ENCODE measurements at places on chromosomes 2 and 18.
A peak's percentile ranks its signal among the peaks of the same experiment; 100 is the strongest.

GRCh38 chr2:128684523-128684922 is 365.9 kb upstream of the HS6ST1 start:
- DNase-seq = no peak

- DNase-seq = no peak
Measured at GRCh38 chr2:214591366-214591765, 180.5 kb downstream of the VWC2L start.

- DNase-seq = no peak
Measured at GRCh38 chr2:195313962-195314361, 343.1 kb upstream of the SLC39A10 start.

- DNase-seq = no peak
Measured at GRCh38 chr2:96931966-96932365, 54.4 kb downstream of the FAM178B start.

DNA sequence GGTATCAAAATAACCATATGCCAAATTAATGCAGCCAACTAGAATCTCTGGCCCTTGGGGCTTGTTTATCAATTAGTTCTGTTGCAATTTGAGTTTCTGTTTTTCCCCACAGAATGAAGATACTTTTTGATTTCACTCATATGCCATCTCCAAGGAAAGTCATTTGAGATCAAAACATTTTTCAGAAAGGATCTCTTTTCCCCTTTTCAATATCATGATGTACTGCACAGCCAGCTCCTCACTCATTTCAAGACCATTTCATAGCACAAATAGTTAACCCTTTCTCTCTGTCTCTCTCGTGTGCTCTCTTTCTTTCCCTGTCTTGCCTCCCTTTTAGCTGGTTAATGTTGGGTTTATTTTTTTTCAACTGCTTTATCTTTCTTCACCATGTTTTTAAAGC is 387.3 kb downstream of the STK39 start:
- DNase-seq = no peak

- DNase-seq = no peak
Measured at GRCh38 chr2:157143901-157144300, 113.6 kb upstream of the GALNT5 start.

DNA sequence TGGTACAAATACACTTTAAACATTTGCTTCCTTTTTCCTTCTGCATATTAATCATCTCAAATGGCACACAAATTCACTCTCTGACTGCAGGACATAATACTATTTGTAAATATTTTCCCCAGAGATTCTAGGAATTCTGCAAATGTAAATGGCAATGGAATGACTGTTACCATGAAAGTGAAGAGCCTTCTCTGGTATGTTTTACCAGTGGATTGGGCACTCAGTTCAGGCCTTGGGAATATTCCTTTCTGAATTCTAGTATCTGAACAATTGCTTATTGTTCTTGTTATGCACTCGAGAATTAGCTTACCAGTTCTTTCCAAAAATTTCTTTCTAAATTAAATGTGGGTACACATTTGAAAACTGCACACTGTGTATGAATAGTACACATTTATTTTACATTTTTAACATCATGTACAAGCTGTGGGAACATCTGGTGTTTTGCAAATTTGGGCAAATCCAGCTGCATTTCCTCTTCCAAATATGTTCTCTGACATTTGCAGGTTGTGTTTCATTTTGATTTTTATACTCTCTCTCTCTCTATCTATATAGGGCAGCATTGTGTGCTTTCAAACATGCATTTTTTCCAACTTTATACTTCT is 289.1 kb downstream of the NBAS start:
- no peak for DNase-seq

- DNase-seq = no peak
Measured at GRCh38 chr2:199019898-199020507, 437.7 kb downstream of the SATB2 start.

DNA sequence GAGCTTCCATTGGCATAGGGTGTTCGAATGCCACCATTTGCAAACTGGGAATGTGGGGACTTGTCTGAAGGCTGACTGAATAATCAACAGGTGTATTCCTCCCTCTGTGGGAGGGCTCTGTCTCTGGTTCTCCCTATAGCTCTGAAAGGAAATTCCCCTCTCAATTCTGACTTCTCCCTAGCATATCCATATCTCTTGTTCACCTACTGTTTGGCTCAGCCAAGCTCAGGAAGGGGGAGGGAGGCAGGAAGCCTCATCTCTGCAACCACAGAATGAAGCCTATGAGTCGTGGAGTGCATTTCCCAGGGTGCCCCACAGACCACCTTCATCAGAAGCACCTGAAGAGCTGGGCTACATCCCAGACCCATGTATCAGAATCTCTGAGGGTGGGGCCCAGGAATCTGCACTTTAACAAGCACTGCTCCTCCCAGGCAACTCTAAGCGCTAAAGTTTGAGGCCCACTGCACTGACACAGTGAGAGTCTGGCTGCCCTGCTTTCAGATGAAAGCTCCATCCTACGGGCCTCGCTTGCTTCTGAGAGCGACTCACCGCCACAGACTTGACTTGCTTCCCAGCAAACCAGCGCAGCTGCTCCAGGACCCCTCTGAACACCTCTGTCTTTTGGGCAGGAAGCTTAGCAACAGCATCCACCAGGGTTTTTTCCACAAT is 32.0 kb downstream of the XDH start:
- no peak for DNase-seq

DNA sequence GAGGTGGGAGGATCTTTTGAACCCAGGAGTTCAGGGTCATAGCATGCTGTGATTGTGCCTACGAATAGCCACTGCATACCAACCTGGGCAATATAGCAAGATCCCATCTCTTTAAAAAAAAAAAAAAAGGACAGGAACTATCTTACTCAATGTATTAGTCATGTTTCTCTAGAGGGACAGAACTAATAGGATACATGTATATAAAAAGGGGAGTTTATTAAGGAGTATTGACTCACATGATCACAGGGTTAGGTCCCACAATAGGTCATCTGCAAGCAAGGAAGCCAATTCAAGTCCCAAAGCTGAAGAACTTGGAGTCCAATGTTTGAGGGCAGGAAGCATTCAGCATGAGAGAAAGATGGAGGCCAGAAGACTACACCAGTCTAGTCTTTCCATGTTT is 18.8 kb upstream of the CASP10 start:
- DNase-seq = no peak

DNA sequence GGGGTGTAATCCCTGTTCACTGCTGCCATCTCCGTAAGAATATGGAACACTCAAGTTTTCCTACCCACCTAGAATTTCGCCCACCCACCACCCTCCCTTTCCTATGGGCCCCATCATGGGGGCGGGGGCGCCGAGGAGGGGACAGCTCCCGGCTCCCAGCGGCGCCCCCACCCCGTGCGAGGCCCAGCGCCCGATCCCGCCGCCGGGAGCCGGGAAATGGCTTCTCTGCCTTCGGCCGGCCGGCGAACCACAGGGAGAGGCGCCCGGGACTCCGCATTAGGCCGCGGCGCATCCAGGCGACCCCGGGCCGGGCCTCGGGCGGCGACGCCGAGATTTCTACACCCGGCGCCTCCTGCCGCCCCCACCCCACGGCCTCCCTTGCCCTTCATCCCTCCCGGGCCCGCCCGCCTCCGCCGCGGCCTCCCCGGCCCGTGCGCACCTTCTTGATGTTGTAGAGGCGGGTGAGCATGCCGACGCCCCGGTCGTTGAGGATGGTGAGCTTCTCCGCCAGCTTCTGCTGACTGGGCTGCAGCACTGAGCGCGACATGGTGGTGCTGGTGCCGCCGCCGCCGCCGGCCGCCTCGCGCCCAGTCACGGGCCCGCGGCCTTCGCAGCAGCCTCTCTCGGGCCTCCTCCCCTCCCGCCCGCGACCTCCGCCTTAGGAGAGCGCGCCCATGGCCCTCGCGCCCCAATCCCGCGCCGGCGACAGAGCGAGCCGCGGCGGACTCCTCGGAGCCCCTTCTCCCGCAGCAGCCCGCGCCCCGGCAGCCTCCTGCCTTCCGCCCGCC is 510 bp downstream of the NCKAP1 start:
- no peak for DNase-seq

DNA sequence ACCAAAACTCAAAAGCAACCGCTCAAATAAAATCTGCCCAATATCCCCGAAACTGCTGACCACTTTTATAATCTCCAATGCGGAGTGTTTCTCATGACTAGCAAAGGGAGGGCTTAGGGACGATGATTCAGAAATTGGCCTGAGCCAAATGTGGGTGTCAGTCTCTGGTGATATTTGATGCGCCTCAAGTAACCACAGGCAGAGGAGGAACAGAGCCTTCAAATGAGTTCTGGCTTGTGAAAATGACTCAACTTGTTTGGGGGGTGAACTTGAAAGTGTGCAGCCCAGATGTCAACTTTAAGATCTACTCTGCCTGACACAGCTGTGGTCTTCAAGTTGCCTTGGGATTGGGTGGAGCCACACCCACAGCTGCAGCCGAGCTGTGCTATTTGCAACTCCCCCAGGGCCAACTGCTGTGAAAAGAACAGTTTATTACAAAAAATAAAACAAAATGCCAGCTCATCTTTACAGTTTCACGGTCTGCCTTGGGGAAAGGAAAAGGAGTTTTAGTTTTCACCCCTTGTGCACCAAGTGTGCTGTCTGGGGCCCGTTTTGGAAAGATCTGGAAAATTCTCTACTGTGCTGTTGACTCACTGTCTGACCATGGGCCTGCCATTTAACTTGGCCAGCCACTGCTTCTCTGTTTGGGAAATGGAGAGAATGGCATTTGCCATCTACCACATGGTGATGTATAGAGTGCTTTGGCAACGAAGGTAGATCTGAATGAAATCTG is 222.1 kb downstream of the MTX2 start:
- DNase-seq = no peak

DNA sequence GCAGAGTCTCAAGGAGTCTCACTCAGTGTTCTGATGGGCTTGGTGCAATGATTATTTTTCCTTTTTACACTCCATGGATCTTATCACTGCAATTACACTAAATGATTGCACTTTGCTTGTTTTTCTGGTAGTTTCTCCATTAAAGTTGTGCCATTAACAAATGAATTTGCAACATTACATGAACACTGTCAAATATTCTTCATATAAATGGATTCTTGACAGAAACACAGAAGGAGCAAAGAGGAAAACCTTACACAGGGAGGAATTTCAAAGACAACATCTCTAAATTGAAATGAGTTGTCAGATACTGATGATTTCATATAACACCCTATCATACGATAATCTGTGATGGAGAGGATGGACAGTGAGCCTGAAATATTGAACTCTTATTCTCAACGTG is 65.4 kb upstream of the CHST9 start:
- DNase-seq = no peak

- peak; percentile 46 for DNase-seq
Measured at GRCh38 chr18:7021994-7022840, 95.4 kb downstream of the LAMA1 start.

DNA sequence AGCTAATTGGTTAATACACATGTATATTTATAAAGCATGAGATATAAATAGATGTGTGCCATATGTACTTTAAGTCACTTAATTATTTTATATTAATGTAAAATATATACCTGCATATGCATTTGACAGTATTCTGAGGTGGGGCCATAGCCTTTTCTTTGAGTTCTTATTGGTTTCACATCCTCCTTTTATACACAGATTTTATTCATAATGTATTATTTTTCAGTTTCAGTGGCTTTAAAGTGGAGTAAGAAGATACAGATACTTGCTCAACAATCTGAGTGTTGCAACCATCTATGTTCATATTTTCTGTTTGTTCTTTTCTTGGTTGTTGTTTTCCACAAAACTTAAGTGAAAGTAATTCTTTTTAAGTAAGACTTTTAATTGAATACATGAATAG is 436.5 kb downstream of the RND3 start:
- no peak for DNase-seq

GRCh38 chr18:12904012-12904516 is 20.0 kb upstream of the PTPN2 start:
- no peak for DNase-seq

GRCh38 chr2:239196474-239197021 is 204.3 kb downstream of the HDAC4 start:
- DNase-seq = no peak

- no peak for DNase-seq
Measured at GRCh38 chr18:61967252-61967891, 74.6 kb upstream of the RNF152 start.

GRCh38 chr2:219687272-219687671 is 59.8 kb downstream of the SLC4A3 start:
- DNase-seq = no peak

GRCh38 chr2:230230496-230231200 is 5.1 kb downstream of the SP140 start:
- no peak for DNase-seq

GRCh38 chr18:15165048-15165447 is 417.1 kb downstream of the ANKRD30B start:
- DNase-seq = no peak

DNA sequence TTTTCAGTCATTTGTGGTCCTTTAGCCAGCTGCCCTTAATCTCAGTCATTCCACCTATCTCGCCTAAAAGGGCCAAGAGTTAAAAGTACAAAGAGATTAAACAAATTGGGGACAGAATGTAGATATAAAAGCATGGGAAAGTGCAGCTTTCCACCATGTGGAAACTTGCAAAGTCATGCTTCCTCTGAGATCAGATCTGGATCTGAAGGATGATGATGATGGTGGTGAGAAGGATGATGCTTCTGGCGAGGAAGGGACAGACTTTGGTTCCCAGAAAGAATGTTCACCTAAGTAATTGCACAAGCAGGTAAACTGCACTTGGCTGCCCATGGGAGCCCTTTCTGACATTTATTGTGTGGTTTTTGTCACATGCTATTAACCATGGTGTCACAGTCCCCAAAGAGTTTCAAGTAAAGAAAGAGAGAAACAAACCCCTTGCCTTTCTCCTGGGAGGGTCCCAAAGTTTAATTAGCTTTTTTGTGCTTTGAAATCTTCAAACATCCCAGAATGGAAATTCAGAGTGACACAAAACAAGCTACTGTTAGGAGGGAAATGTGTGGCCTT is 34.7 kb downstream of the KLF7 start:
- DNase-seq = no peak

DNA sequence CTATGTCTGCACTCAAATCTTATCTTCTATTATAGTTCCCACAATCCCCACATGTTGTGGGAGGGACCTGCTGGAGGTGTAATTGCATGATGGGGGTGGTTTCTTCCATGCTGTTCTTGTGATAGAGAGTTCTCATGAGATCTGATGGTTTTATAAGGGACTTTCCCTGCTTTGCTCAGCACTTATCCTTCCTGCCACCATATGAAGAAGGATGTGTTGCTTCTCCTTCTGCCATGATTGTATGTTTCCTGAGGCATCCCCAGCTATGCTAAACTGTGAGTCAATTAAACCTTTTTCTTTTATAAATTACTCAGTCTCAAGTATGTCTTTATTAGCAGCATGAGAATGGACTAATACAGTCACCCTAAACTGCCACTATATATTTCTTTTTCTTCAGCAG is 79.1 kb downstream of the SH3YL1 start:
- DNase-seq = no peak

DNA sequence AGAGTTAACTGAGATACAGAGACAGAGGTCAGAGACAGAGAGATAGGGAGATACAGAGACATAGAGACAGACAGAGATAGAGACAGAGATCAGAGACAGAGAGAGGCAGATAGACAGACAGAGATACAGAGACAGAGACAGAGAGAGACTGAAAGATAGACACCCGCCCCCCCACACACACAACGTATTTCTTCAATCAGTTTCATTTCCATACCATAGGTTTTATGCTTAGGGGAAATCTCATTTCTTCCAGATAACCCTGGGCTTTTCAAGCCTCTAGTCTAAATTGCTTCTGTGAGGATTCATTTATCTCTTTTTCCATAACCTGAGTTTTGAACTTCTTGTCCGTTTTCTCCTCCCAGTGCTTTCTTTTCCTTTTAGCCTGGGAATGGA is 94.6 kb downstream of the CD8B2 start:
- no peak for DNase-seq

All from NCI-H2107 (cell line).